GM12892 (cell line): ENCODE measurements at places on chromosomes 16 and 17.

- DNase-seq, result no peak
Measured at GRCh38 chr17:16872351-16873173, 99.4 kb downstream of the TNFRSF13B start.

GRCh38 chr16:21186326-21186691 is 25.1 kb downstream of the ZP2 start:
- DNase-seq, result no peak

- DNase-seq, result no peak
Measured at GRCh38 chr16:14344945-14345344, 273.8 kb downstream of the MRTFB start.

DNA sequence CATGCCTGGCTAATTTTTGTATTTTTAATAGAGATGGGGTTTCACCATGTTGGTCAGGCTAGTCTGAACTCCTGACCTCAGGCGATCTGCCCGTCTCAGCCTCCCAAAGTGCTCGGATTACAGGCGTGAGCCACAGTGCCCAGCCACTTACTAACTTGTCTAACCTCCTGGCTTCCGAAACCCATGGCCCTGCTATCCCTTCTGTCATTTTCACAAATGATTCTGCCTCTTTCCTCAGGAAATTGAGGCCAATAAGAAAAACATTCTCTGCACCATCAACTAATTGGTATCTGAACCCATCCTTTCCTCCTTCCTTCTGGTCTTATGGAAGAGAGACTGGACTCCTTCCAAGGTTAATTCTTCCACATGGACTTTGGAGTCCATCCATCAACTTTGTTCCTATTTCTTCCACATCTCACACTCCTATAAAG is 27.9 kb upstream of the TNRC6A start:
- no peak for DNase-seq

GRCh38 chr16:1497014-1497598 is 3.9 kb downstream of the TELO2 start:
- no peak for DNase-seq

DNA sequence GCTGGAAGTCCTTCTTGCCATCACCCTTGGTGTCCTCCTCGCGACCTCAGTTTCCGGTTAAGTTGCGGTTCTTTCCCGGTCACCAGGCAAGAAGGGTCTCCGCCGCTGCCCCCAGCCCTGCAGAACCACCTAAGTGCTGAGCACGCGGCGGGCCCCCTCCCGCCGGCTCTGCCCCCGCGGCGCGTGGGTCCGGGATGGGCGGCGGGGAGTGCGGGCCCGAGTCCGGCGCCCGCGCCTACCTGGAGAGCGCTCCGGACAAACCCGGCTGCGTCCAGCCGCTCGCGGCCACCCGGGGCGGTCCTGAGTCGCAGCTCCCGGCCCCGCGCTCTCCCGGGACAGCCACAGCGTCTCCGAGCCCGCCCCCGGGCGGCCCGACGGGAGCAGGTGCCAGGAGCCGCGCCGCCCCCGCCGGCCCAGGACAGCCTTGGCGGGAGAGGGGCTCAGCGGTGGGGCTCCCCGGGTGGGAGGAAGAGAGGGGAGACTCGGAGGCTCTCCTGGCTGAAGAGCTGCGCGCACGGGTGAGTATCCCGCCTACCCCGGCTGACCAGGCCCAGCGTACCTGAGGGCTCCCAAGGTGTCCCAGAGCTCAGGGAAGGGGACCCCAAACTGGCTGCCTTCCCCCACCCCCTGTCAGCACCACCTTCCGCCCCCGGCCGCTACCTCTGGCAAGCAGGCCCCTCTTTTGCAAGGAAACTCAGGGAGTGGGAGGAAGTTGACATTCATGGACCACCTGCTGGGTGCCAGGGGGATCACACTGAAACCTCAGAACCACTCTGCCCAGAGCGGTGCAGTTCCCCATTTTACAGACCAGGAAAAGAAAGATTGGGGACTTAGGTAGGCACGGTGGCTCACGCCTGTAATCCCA is 22.2 kb upstream of the C17orf113 start:
- DNase-seq, result no peak

- DNase-seq, result no peak
Measured at GRCh38 chr16:27241658-27242057, 26.9 kb downstream of the NSMCE1 start.

- no peak for DNase-seq
Measured at GRCh38 chr17:81481073-81481799, 31.4 kb downstream of the ACTG1 start.

DNA sequence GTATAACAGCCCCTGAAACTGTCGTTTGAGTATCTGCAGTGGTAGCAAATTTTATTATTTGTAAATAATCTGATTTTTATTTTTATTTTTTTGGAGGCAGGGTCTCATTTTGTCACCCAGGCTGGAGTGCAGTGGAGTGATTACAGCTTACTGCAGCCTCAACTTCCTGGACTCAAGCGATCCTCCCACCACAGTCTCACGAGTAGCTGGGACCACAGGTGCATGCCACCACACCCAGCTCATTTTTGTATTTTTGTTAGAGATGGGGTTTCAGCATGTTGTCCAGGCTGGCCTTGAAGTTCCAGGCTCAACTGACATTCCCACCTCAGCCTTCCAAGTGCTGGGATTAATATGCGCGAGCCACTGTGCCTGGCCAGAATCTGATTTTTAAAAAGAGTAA is 2.8 kb downstream of the NDEL1 start:
- DNase-seq, result no peak

DNA sequence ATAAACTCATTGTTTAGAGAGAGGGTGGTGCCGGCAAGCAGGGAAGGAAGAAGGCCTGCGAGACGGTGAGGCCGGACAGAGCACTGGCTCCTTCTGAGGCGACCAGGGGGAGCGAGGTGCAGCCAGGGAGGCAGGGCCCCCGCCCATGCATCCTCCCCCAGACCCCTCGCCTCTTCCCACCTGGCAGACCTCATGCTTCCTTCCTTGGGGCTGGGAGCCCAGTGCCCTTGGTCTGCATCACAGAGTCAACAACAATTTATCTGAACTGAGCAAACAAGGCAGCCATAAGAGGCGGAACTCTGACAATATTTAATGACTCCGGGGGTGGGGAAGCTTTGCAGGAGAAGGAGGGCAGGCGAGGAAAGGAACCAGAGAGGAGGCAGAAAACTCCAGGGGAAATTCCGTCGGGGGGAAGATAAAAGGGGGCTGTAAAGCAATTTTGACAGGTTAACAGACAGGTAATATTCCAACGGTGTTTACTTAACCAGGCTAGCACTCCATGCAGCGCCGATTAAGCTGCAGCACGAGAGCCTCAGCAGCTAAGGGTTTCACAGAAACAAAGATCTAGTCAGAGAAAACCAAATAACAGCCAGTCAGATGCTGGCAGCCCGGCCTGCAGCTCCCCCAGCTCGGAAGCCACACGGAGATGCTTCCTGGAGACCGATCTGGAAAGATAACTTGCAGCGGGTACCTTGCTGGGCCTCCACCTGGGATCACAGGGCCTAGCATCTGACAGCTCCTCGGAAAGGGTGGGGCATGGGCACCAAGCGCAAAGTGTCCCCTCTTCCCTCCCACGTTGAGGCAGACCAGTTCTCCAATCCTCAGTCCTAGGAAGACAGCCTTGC is 398.2 kb downstream of the SOX9 start:
- DNase-seq, result no peak

DNA sequence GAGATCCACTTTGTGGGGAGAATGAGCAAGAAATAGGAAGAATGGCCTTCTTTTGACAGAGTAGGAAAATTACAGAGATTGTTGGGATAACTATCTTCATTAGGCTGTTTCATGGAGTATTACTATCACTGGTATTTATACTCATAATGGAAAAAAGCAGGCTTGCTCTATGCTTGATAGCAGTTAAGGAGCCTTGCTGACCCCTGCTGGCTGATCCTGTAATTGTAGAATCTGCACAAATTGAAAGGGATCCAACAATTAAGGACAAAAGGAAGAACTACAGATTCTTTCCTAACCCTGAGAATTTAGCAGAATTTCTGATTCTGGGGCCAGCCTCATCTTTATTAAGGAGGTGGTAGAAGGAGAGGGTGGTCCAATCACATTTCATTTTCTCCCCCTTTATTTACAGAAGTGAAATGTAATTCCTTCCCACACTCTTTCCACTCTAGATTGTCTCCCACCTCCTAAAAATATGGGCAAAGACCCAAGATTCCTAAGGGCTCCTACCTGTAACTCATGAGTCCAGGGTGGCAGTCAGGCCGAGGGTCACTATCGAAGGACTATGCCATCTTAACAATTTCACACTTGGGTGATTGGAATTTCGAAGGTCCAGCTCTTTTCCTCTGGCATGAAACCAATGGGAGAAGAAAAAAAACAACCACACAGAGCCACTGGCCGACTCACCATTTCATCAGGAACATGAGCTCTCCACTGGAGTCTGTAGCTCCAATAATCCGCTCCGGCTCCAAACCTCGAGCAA is 26.3 kb downstream of the NFE2L1 start:
- no peak for DNase-seq

- DNase-seq, result no peak
Measured at GRCh38 chr16:52563767-52564611, 17.0 kb upstream of the TOX3 start.

GRCh38 chr17:81080019-81080418 is 45.1 kb downstream of the BAIAP2 start:
- no peak for DNase-seq

DNA sequence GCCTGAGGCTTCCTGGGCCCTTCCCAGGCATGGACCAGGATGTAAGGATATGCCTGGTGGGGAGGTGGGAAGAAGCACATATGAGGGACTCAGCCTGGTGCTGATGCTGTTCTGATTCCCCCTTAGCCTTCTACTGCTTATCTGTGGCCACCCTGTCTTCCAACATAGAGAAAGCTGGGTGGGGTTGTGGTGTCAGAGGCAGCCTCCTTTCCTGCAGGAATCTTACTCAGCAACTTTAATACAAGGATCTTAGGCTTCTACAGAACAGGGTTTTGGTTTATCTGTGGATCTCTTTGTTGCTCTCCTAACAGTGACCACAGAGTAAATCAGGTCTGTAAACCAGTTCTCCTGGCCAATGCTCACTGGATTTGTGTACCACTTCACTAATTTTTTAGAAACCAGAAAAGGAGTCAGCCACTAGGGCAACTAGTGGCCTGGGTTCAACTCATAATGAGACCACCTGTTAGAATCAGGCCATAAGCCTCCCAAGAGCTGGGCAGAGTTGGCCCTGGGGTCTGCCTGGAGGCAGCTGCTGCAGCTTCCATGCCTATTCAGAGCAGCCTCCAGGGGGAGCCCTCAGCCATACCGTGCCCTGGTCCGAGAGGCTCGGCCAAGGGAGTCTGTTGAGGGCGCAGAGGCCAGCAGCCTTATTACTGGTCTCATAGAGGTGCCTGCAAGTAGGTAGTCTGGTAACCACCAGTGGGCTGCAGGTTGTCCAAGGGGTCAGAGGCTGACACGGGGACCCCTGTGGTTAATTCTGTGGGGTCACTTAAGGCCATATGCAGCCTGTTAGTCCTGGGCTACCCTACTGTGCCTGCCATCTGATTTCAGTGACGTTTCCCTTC is 7.1 kb downstream of the HAS3 start:
- DNase-seq, result peak; percentile 83

DNA sequence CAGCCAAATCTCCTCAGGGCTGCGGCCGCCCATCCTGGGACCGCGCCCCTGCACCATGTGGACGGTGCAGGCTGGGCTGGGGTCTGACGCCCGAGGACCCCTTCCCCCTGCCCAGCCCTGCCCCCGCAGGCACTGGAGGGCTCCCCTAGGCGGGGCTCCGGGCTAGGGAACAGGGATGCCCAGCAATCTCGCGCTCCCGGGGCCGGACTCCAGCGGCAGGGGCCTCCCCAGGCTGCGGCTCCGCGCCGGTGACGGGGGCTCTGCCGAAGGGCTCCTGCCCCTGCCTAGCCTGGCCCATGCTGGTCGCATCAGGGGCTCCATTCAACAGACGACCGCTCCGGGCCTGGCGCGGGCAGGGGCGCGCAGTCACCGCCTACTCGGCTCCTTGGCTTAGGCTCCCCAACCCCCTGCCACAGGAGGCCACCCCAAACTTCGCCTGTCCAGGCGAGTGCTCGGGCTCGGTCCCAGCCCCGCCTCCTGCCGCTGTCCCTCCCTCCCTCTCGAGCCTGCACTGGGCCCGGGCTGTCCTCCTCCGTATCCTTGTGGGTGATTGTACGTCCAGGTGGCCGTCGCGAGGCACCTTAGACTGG is 27.4 kb upstream of the ADORA2B start:
- no peak for DNase-seq

- no peak for DNase-seq
Measured at GRCh38 chr16:29029168-29029994, 44.5 kb downstream of the LAT start.

- DNase-seq, result no peak
Measured at GRCh38 chr17:7443499-7444485, 1.1 kb upstream of the CHRNB1 start.

DNA sequence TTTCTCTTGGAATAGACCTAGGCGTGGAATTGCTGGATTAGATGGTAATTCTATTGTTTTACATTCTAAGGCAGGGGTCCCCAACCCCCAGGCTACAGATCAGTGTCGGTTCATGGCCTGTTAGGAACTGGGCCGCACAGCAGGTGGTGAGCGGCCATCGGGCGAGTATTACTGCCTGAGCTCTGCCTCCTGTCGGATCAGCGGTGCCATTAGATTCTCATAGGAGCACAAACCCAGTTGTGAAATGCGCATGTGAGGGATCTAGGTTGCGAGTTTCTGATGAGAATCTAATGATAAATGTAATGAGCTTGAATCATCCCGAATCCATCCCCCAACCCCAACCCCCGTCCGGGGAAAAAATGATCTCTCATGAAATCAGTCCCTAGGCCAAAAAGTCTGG is 23.0 kb downstream of the NLRC5 start:
- no peak for DNase-seq

- no peak for DNase-seq
Measured at GRCh38 chr16:27779641-27780164, 229.8 kb downstream of the KATNIP start.

DNA sequence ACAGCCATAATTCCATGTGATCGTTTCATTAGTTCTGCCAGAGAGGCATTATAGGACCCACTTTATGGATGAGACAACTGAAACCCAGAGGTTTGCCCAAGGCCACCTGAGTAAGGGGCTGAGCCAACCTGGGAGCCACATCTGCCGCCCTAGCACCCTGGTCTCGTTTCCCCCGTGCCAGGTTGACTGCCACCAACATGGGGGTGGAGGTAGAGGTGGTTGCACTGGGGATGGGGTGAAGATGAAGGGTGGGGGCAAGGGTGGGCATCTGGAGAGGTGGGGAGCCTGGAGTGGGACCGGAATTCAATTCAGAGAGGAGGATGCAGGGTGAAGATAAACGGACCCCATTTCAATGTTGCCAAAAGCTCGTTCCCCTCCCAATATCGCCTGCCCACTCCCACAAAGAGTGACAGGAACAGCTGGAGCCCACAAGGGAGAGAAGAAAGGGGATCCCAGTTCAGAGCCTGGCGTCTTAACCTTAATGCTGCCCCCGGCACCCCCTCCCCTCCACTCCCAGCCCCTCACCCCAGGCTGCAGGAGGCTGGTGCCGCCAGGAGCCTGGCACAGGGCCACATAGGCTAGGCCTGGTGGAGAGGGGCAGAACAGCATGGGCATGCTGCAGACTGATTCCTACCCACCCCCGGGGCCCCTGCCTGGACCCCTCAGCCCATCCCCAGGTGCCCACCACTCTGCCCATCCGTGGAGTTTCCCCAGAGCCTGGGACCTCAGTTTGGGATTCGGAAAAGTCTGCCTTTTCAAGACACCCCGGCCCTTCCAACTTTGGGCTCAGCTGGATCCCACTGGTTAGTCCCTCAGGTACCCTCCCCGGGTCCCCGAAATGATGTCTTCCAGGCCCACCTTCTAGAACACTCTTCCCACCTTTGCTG is 29.6 kb downstream of the NGFR start:
- peak; percentile 17 for DNase-seq
